WERI-Rb-1 (cell line): ENCODE measurements at places on chromosomes 2 and 18.
A peak's percentile ranks its signal among the peaks of the same experiment; 100 is the strongest.

DNA sequence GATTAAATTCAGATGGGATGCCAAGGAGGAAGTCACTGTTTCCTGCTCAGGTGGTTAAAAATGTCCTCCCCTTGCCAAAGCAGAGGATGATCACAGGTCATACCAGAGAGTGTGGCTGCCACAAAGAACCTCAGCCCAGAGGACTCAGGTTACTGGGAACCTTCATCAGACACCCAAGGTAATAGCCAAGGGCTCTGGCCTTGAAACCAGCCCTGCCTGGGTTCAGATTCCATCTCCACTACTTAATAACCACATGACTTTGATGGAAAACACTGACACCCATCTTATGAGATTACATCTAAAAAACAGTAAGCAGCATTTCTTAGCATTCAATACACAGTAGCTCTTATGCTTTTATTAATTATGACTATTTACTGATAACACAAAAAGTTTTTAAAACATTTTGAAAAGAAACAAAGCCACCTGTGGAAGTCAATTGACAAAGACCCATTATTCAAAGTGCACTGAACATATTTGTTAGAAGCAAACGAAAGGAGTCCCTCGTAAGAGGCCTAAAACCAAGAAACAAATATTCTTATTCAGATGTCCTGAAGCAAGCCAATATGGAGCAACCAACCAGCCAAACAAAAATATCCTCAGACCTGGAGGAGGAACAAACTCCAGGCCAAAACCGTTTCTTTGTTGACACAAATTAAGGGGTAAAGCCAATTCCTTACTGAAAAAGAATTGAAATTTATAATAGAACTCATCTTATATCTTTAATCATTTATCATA, 241.5 kb downstream of the RNF152 start:
- no peak for DNase-seq

GRCh38 chr2:31318361-31319336, 84.7 kb downstream of the EHD3 start:
- no peak for DNase-seq

- no peak for DNase-seq
Measured at GRCh38 chr18:79197531-79197930, 128.3 kb downstream of the ATP9B start.

DNA sequence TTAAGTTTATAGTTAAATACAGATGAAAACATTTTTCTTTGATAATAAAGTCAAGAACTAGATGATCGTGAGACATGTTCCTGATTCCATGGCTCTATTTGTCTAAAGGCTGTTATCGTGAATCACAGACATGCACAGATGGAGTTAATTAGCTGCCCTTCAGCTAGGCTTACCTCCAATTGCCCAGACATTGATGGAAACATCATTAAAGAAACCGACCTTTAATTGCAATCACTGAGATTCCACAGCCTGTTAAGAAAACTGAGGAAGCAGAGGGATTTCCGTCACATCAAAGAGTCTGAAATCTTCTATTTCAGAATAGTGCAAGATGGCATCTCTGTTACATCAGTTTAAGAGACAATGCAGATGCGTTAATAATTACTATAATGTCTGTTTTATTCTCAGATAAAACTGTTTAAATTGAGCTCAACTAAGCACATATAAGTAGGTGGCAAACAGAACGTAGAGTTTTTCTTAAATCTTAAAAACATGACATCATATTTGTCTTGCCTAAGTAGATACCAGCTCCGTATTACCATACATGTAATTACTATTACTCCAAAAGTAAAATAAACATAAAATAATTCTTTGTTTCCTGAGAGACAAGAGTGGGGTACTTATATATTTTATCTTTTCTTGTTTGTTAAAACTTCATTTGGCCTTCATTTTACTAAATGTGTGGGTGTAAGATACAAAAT, 23.9 kb upstream of the CRACDL start:
- DNase-seq, result no peak

GRCh38 chr2:9107168-9108025, 99.2 kb upstream of the ASAP2 start:
- no peak for DNase-seq

DNA sequence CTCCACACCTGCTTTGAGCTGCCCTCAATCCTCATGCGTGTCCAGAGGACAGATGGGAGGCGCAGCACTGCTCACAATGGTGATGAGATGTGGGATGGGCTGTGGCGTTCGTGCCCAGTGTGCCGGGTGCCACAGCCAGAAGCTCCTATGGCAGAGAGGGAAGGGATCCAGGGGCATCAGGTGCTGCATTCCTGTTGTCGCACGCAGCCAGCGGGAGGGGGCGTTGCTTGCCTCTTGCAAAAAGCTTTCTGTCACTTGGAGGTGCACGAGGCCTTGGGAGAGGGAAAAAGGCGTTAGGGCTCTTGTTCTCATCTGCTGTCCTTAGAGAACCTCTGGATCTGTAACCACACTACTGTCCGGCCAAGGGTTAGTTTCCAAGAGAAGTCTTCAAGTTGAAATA, 29.2 kb upstream of the ALLC start:
- DNase-seq, result peak; percentile 86

DNA sequence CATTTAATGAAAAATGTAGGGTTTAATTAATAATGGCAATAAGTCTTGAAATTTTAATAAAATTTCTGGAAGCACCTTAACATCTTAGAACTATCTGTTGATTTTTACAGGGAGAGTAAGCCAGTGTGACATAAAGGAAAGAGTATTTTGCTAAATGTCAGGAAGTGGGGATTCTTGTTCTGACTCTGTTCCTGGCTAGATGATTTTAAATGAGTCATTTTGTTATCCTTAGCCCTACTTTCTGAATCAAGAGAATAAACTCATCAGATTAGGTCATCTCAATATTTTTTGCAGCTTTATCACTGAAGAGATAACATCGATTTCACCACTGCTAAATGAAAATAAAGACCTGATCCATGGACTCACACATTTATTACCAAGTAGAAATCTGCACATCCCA, 377.5 kb upstream of the CYRIA start:
- no peak for DNase-seq

DNA sequence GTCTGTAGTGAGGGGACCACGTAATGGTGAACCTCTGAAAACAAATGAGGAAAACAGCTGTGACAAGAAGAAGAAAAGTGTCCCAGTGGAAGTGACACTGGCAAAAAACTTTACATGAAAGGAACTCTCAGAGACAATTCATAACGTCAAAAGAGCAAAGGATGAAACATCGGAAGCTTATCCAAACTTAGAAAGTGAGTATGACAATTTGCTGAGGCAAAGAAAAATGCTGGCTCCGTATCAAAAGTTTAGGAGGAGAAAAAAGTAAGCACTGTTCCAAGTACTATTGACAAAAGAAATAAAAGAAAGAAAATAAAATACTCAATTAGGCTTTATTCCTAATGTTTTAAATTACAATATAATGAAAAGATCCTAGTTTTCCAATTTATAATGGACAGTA, 91.3 kb downstream of the NOL10 start:
- DNase-seq, result no peak

DNA sequence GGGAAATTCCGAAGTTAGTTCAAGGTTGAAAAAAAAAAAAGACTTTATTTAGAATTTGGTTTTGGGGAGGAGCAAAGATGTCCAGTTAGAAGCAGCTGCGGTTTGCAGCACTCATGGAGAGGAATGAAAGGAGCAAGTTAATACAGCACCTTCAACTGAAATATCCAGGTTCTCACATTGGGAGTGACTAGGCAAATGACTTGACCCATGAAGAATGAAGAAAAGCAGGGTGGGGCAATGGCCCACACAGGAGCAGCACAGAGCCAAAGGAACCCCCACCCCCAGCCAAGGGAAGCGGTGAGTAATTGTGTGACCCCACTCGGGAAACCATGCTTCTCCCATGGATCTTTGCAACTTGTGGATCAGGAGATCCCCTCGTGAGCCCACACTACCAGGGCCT, 32.8 kb downstream of the ZNF892 start:
- DNase-seq, result no peak

DNA sequence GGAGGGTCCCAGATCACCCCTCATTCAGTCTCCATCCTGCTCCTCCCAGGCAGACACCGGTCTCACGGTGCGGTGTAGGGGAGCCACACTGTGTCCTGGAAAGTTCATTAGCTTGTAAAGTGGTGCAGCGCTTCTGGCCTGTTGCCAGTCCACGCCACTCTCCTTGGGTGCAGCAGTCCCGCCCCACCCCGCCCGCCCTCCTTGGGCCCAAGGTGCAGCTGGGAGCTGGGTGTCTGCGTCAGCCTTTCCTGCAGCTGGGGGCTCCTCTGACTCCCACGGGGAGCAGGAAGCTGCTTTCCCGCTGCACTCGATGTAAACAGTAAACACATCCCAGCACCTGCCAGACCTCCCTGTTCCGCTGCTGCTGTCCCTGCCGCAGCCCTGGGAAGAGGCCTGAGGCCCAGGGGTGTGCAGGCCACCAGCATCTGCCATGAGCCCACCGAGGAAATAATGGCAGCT, 53.8 kb upstream of the ASB18 start:
- DNase-seq, result no peak

- no peak for DNase-seq
Measured at GRCh38 chr2:230932556-230933511, 7.8 kb upstream of the GPR55 start.

DNA sequence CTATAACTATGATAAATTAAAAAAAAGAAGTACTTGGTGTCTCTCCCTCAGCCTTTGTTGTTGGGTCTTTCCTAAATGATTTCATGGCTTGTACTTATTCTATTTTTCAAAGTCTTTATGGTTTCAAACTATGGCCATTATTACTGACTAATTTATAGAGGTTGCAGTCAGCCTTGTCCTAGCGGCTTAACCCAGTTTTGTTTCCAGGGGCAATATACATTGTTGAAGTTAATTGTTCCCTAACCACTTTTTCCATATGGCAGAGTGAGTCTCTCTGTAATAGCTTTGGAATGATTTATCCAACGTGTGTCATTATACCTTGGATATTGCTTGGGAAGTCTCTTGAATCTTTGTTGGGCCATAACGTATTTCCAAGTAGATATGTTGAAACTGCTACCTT, 408.8 kb downstream of the HRH4 start:
- DNase-seq, result no peak

DNA sequence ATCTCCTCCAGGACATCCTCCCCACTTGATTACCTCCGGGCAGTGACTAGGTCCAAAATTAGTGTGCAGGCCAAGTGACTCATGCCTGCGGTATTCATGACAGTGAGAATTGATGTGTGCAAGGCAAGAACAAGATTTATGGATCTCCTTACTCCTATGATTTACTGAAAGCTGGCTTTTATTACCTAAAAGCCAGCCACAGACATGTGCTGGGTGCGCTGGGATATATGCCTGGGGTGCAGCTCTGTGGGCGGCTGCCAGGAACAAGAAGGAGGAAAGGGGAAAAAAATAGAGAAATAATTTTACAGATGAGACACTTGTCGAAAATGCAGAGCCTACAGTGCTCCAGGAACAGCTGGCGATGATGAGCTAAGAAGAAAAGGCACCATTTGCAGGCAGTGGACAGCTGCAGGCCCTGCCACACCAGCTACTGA, 359.3 kb downstream of the CMPK2 start:
- DNase-seq, result no peak

DNA sequence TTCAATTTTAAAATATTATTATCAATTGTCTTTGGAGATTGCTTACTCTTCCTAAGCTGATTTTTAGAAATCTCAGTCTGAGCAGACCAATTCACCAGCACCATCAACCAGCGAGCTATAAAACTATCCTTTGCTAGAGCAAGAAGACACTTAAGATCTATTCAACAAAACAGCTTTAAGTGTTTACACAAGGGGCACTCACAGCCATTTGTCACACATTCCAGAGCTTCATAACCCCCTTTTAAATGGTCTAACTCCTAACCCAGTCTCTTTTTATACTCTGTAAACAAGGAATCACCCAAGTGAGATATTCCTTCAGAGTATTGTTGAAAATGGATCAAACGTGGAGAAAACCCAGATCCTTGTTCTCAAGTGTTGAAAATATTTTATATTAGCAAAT, 1294.1 kb upstream of the CHAC2 start:
- no peak for DNase-seq

DNA sequence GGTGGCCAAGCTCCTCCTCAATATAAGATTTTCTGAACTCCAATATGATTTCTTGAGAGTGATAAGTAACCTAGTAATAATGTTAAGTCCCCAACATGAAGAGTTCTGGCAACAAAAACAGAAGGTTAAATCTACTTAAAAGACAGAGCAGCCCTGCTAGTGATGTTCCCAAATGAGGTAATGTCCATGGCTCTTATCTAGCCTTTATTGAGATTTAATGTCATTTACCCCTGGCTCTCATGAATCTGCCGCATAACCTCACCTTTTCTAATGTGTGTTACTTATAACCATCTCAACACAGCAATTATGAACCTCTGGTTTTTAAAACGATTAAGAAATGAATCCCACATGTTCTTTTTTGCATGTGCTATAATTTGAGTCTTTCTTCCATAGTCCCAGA, 167.5 kb upstream of the ZFP36L2 start:
- no peak for DNase-seq

DNA sequence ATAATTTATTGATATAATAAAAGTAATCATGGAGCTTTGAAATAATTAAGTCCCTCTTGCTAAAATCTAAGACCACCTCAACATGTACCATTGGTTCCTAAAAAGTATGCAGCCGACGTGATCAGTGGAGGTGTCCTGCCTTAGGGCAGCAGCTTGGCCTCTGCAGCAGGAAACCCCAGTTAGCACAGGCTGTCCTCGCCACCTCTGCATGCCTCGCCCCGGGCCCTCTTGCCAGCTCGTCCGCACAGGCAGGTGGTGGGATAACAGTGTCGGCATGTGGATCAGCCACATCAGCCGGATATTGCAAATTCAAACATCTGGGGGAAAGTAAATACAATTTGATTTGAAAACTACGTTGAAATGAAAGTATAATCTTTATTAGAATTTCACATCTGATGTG, 22.9 kb downstream of the COA5 start:
- no peak for DNase-seq

DNA sequence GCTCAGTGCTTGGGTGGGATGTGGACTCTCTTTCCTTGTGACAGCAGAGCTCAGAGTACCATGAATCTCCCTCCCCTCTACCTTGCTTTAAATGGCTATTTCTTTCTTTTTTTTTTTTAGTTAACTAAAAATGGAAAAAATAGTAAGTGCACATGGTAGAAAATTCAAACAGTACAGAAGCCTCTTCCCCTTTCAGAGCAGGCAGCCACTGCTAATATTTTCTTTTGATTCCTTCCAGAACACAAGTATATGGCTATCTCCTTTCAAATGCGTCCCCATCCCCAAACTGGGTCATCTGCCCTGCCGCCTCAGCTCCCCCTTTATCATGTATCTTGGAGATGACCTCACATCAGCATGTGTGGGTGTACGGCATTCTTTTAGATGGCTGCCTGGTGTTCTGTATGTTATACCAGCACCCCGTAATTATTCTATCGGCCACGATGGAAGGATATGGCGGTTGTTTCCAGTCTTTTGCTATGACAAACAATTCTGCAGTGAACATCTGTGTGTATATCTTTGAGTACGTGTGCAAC, 70.5 kb upstream of the DLX2 start:
- no peak for DNase-seq

GRCh38 chr18:47595831-47596501, 334.5 kb downstream of the SMAD2 start:
- DNase-seq, result peak; percentile 78

GRCh38 chr2:118696786-118697465, 150.5 kb downstream of the EN1 start:
- DNase-seq, result no peak

- DNase-seq, result no peak
Measured at GRCh38 chr2:157438863-157439823, 4.7 kb downstream of the CYTIP start.

- no peak for DNase-seq
Measured at GRCh38 chr2:131105950-131106801, 1.0 kb downstream of the PLEKHB2 start.

GRCh38 chr2:36356298-36356989, 866 bp downstream of the CRIM1 start:
- peak; percentile 58 for DNase-seq

GRCh38 chr18:40935423-40935822, 1019.6 kb upstream of the PIK3C3 start:
- DNase-seq, result no peak
